Vagina (tissue), 2 donors: ENCODE measurements at places on chromosomes 3 and 15. TPM values are rescaled to one million over a fixed set of nuclear protein-coding genes. Genes with fewer than 3 reads are reported as not detected.

The ADAMTS17 gene
- total RNA-seq = 16.0 TPM

The TM4SF4 gene
- not detected for total RNA-seq

The GOLGA6B gene
- not detected for total RNA-seq

The SLC12A1 gene
- total RNA-seq = not detected

DNA sequence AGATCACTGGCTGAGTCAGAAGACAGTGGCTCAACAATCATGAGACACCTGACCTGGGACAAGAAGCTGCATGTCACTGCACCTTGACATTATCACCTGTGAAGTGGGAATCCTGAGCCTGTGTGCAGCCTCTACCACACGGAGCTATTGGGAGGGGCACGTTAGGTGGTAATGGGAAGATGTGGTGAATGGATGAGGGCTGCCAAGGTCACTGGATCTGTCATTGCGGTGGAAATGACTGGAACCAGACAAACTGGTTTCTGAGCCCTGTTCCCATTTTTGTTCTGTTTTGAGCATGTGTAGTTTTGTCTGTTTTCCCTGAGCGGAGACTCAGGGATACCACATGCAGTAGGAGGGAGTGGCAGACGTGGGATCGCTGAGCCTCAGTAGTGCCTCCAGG is 235.5 kb downstream of the OPA1 start:
- DNase-seq = no peak
- H3K27ac ChIP-seq = peak overlapping the region; percentile 32
- no peak overlapping the region for H3K4me3 ChIP-seq
- H3K4me1 ChIP-seq = peaks cover 48% of the 10 kb centered on the region

- no peak overlapping the region for H3K4me3 ChIP-seq
- peaks cover 88% of the 10 kb centered on the region for H3K4me1 ChIP-seq
- H3K36me3 ChIP-seq = no peaks in the 10 kb centered on the region
- peak overlapping the region; percentile 72 for H3K27ac ChIP-seq
- DNase-seq = no peak
Measured at GRCh38 chr15:92921215-92922131, 21.3 kb downstream of the CHD2 start.

GRCh38 chr3:194686816-194687637 is 1.3 kb downstream of the FAM43A start:
- no peak for DNase-seq
- H3K4me3 ChIP-seq = peak overlapping the region; percentile 75
- H3K27ac ChIP-seq = peak overlapping the region; percentile 90
- H3K36me3 ChIP-seq = no peaks in the 10 kb centered on the region
- no peaks in the 10 kb centered on the region for H3K27me3 ChIP-seq
- H3K4me1 ChIP-seq = peaks cover 52% of the 10 kb centered on the region

DNA sequence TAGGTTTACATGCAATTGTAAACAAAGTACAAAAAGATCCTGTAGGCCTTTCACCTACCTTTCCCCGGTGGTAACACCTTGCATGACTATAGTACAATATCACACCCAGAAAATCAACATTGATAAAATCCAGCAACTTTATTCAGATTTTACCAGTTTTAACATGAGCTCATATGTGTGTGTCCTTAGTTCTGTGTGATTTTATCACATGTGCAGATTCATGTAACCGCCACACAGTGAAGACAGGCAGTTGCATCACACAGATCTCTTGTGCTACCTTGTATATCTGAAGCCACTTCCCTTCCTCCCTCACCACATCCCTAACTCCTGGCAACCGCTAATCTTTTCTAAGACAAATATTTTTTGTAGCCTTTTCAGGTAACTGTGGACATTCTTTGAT is 183.5 kb upstream of the C2CD4B start:
- no peak overlapping the region for H3K27ac ChIP-seq
- H3K36me3 ChIP-seq = no peaks in the 10 kb centered on the region
- no peak for DNase-seq

DNA sequence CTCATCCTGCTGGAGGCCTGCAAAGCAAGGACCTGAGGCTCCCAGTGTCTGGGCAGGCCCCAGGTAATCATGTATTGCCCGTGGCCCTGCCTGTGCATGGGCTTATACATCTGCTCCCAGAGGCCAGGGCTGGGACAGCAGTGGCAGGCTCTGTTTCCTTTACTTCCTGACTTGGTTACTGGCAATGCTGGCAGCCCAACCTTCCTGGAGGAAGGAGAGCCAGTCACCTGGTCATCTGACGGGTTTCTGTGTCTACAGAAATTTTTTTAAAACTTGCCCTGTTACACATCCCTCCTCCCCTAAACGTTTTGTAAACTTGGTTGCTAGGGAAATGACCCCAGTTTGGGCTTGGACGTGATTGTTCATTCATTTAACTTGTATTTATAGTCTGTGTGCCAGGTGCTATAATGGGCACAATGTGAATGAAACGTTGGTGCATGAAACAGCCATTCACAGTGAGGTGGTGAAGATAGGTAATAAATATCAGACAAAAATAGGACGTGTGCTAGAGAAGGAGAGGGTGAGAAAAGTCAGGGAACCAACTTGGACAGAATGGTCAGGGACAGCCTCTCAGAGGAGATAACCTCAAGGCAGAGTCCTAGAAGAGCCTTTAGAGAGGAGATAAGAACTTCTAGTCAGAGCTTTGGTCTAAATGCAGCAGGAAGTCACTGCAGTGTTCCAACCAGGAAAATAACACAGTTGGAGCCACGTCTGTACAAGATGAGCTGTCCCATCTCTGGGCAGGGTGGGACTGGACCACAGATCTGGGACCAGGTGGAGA is 14.1 kb downstream of the TEX264 start:
- peak overlapping the region; percentile 62 for H3K27ac ChIP-seq
- no peaks in the 10 kb centered on the region for H3K27me3 ChIP-seq
- peaks cover 50% of the 10 kb centered on the region for H3K4me1 ChIP-seq
- H3K4me3 ChIP-seq = no peak overlapping the region
- DNase-seq = no peak
- H3K36me3 ChIP-seq = no peaks in the 10 kb centered on the region

- H3K27me3 ChIP-seq = no peaks in the 10 kb centered on the region
- DNase-seq = no peak
Measured at GRCh38 chr3:124664804-124665203, 65.4 kb upstream of the UMPS start.

GRCh38 chr3:136068708-136069107 is 103.2 kb downstream of the PPP2R3A start:
- H3K27ac ChIP-seq = no peak overlapping the region
- H3K27me3 ChIP-seq = no peaks in the 10 kb centered on the region
- DNase-seq = no peak
- H3K36me3 ChIP-seq = no peaks in the 10 kb centered on the region
- H3K4me3 ChIP-seq = no peak overlapping the region
- peaks cover 6% of the 10 kb centered on the region for H3K4me1 ChIP-seq

- peaks cover 7% of the 10 kb centered on the region for H3K4me1 ChIP-seq
- H3K27me3 ChIP-seq = no peaks in the 10 kb centered on the region
- H3K4me3 ChIP-seq = no peak overlapping the region
- no peak for DNase-seq
- no peak overlapping the region for H3K27ac ChIP-seq
Measured at GRCh38 chr15:83747050-83747717, 93.3 kb downstream of the ADAMTSL3 start.

DNA sequence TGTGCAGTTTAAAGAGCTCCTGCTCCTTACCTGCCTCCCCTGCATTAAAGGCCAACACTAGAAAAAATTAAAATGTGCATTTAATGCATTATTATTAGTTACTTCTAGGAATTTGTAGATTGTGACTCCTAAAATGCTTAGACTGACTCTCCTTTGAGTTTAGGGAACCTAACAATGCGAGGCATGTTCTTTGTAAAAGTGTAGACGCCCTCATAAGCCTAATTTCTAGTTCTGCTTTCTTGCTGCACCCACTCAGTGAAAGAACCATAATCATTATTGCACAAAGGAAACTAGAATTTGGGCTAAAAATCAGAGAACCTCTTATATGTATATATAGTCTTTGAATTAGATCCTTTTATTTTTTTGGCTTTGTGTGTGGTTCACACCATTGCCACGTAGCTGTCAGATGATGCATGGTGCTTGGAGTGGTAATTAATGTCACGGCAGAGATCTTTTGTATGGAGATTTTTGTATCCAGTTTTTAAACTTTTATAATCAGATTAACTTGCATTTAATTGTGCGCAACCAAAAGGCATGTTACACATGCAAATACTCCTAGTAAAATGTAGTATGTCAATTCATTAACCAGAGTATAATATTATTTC is 710 bp downstream of the ABHD10 start:
- H3K4me3 ChIP-seq = peak overlapping the region; percentile 95
- H3K27me3 ChIP-seq = no peaks in the 10 kb centered on the region
- no peak for DNase-seq
- peak overlapping the region; percentile 88 for H3K27ac ChIP-seq
- H3K4me1 ChIP-seq = peaks cover 30% of the 10 kb centered on the region
- no peaks in the 10 kb centered on the region for H3K36me3 ChIP-seq

- H3K4me1 ChIP-seq = peaks cover 71% of the 10 kb centered on the region
- peak overlapping the region; percentile 20 for H3K27ac ChIP-seq
- no peak overlapping the region for H3K4me3 ChIP-seq
- no peak for DNase-seq
- no peaks in the 10 kb centered on the region for H3K36me3 ChIP-seq
- H3K27me3 ChIP-seq = no peaks in the 10 kb centered on the region
Measured at GRCh38 chr3:149628957-149629670, 28.7 kb downstream of the WWTR1 start.

DNA sequence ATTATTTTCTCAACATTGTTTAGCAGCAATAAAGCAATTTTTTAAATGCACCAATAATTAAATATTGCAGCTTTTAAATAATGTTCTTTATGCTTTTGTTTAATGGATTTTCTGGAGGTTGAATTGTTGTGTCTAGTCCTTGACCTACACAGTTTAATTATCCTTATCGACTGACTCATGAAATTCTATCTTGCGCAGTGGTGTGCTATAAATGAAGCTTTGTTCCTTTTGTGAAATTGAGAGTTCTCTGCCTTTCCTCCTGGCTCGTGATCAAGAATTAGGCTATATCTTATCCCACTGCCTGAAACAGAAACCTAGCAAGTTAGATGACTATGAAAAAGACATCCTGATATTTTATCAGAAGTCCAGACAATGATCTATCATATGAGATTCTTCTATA is 37.0 kb upstream of the PIK3R4 start:
- no peak for DNase-seq
- H3K4me3 ChIP-seq = no peak overlapping the region
- no peaks in the 10 kb centered on the region for H3K4me1 ChIP-seq
- no peaks in the 10 kb centered on the region for H3K36me3 ChIP-seq
- H3K27ac ChIP-seq = no peak overlapping the region

DNA sequence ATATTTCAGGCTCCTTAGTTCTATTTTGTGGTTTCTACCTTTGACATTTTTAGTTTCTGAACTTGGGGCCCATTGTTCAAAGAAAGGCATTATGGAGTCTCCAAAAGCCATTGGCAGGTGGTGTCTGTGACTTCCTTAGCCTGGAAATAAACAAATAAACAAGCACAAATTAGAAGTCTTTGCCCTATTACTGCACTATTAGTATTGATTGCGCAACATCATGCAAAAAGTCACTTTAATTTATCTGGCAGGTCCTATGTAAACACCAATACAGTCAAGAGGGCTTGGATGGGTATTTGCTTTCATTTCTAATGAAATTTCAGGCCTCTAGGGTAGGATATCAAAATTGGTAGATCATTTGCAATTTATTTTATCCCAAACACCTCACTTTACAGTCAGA is 85.6 kb downstream of the LPP start:
- no peaks in the 10 kb centered on the region for H3K27me3 ChIP-seq
- H3K27ac ChIP-seq = no peak overlapping the region
- H3K4me3 ChIP-seq = no peak overlapping the region

- H3K27ac ChIP-seq = no peak overlapping the region
- H3K4me1 ChIP-seq = peaks cover 11% of the 10 kb centered on the region
- no peaks in the 10 kb centered on the region for H3K36me3 ChIP-seq
- H3K27me3 ChIP-seq = no peaks in the 10 kb centered on the region
- no peak overlapping the region for H3K4me3 ChIP-seq
- no peak for DNase-seq
Measured at GRCh38 chr3:54427941-54428871, 305.9 kb downstream of the CACNA2D3 start.

GRCh38 chr3:115363071-115363470 is 216.0 kb upstream of the ZBTB20 start:
- no peak overlapping the region for H3K27ac ChIP-seq
- H3K4me1 ChIP-seq = no peaks in the 10 kb centered on the region
- DNase-seq = no peak
- H3K27me3 ChIP-seq = no peaks in the 10 kb centered on the region
- H3K4me3 ChIP-seq = no peak overlapping the region
- no peaks in the 10 kb centered on the region for H3K36me3 ChIP-seq

- DNase-seq = no peak
- H3K27me3 ChIP-seq = no peaks in the 10 kb centered on the region
- H3K36me3 ChIP-seq = no peaks in the 10 kb centered on the region
- no peak overlapping the region for H3K4me3 ChIP-seq
Measured at GRCh38 chr15:52097180-52097579, 15.4 kb downstream of the BCL2L10 start.

GRCh38 chr3:83500422-83500821 is 1458.4 kb upstream of the CADM2 start:
- no peaks in the 10 kb centered on the region for H3K36me3 ChIP-seq
- H3K4me1 ChIP-seq = no peaks in the 10 kb centered on the region
- no peak for DNase-seq
- no peaks in the 10 kb centered on the region for H3K27me3 ChIP-seq
- H3K27ac ChIP-seq = no peak overlapping the region
- H3K4me3 ChIP-seq = no peak overlapping the region

DNA sequence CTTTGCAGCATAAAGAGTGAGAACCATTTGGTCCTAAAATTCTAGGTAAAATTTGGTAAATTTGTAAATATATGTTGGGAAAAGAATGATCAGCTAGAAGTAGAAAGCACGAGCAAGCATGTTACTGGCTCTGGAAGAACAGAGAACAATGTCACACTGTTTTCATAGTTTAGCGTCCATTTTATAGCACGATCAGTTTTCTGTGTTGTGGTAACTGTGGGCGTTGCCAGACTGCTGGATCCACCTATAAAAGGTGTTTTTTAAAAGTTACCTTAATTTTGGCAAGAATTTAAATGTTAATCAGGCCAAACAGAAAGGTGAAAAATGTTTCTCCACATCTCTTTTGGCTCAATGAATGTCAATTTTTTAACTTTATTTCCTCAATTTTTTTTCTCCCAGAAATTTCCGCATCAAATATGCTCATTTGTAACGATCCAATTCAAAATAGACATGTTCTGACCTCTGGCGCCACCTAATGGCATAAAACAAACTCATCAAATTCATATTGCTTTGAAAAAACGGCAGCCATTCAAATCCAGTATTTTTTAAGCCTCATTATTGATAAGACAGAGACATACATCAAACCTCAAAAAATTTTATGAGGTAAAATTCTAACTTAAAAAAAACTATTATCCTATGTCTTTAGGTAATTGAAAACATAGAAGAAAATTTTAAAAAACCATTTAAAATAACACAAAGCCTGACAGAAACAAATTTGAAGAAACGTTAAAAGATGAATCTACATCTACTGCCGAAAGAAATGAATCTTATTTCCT is 5.5 kb upstream of the GP5 start:
- H3K27me3 ChIP-seq = no peaks in the 10 kb centered on the region
- no peak overlapping the region for H3K27ac ChIP-seq
- H3K36me3 ChIP-seq = no peaks in the 10 kb centered on the region
- no peak for DNase-seq

GRCh38 chr3:102883515-102883914 is 448.7 kb downstream of the ZPLD1 start:
- DNase-seq = no peak
- no peak overlapping the region for H3K4me3 ChIP-seq
- no peaks in the 10 kb centered on the region for H3K36me3 ChIP-seq
- H3K4me1 ChIP-seq = no peaks in the 10 kb centered on the region
- no peaks in the 10 kb centered on the region for H3K27me3 ChIP-seq
